ENCODE measurements at places on chromosomes 2 and 18.

DNA sequence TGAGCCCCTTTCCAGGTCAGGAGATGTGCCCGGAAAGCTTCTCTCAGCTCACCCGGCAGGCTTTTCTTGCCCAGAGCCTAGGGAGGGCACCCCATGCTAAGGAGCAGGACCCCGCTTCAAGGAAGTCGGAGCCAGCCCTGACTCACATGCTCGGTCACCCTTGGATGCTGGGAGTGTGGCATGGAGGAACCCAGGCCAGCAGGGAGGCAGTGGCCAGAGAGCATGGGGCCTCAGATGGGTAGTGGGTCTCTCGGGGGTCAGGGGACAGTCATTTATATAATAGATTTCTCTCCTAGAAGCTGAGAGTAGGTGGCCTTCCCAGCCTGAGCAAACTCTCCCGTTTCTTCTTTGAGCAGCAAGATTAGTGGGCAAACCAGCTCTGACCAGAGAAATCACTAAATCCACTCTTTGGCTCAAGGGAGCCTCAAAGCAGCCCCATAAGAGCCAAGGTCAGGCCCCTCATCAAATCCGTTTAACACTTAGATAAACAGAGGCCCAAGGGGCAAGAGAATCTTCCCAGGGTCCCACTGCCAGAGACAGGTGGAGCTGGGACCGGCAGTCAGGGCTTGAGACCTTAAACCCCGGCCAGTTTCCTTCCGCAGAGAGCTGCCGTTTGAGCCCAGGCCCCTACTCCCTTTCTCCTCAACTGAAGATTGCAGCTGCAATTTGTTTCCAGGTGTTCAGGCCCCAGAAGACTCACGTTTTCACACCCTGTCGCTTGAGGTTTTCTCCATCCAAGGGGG is 113.1 kb downstream of the CYP26B1 start:
- DNase-seq: no peak

DNA sequence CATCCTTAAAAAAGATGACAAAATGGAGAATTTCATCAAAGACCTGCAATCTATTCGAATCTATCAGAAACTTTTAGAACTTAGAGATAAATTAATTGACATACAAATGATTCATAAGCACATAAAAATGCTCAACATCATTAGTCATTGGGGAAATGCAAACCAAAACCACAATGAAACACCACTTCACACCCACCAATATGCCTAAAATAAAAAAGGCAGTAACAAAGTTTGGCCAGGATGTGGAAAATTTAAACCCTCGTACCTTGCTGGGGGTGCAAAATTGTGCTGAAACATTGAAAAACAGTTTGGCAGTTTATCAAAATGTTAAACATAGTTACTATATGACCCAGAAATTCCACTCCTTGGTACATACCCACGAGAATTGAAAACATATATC is 11.5 kb upstream of the EIF2AK3 start:
- DNase-seq: no peak

DNA sequence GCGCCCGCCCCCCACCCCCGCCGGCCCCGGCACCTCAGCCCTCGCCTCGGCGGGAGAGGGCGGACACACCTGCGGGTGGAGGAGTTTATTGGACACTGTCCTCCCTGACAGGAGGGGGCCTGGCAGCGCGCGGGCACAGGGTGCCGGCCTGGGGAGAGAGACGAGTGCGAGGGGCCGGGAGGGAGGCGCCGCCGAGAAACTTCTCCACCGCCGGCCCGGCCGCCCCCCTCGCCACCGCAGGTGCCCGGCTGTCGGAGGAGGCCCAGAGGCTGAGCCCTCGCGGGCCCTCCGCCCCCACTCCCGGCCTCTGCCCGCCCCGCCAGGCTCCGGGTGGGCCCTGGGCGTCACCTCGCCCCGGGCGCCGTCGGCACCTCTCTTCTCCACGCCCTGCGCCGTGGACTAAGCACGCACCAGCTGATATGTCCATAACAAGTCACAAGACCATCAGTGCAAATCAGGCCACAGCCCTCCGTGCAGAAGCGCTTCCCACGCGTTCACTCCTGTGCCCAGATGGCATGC is 311.3 kb downstream of the CELF4 start:
- no peak for DNase-seq

GRCh38 chr2:42076357-42077225 is 28.8 kb downstream of the PKDCC start:
- no peak for DNase-seq

DNA sequence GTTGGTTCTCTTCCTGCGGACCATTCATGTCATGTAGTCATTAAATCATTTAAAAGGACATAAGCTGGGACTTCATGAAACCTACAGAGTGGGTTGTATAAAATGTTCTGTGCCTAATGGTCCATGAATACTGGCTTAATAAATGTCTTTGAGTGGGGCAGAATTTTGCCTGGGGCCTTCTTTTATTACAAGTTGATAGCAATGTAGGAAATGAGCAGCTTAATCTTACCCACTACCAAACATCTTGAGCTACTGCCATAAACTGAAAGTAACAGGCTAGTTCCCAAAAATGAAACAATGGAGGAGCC is 130.9 kb downstream of the TMEM17 start:
- no peak for DNase-seq

- DNase-seq: no peak
Measured at GRCh38 chr2:117755768-117756167, 58.7 kb upstream of the DDX18 start.

DNA sequence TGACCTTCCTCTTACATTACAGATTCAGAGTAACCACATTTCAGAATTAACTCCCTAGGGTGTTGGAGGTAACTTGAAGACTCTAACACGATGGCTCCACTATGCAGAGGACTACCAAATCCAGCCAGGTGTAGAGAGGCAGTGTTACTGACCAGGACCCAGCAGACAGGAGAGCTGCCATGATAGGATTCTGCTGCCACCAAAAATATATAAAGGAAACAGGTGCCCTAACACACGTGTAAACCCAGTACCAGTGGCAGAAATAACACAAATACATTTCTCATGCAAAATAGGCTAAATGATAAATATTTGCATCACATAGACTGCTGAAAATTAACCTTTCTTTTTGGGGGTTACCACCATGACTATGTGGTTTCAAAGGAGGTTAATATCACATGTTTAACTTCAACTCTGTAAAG is 7.0 kb downstream of the ZBTB14 start:
- DNase-seq: no peak

DNA sequence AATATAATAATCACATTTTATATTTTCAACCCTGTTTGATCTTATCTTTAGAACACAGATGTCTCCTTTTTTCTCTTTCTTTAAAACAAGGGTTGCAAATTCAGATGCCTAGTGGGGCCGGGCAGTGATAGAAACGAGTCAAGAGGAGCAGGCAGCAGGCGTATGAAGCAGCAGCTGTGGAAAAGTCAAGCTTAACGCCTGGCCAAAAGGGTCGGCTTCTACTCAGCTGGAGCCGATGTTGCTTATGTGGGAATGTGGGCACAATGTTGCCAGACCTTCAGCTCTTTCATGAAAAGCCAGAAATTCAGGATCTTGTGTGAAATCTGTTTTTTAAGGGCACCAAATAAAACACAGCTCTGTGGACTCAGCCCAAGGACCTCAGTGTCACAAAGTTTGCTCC is 642.7 kb downstream of the ARHGAP15 start:
- DNase-seq: no peak

DNA sequence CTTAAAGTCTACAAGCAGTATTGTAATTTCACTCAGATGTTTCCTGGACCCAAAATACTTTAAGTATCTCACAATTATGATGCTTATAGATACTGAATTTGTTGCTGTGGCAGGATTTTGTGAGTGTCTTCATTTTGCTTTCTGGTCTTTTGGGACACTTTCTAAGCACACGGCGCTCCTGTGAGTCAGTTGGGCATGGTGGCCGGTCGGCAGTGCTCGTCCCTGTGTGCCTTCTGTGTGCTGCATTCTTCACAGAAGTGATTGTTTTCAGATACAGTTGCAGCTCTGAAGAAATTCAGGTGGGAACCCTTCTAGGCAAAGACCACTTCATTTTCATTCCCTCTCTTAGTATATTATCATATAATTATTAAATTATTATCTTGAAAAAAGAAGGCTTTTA is 273.3 kb downstream of the ZNF407 start:
- DNase-seq: no peak

DNA sequence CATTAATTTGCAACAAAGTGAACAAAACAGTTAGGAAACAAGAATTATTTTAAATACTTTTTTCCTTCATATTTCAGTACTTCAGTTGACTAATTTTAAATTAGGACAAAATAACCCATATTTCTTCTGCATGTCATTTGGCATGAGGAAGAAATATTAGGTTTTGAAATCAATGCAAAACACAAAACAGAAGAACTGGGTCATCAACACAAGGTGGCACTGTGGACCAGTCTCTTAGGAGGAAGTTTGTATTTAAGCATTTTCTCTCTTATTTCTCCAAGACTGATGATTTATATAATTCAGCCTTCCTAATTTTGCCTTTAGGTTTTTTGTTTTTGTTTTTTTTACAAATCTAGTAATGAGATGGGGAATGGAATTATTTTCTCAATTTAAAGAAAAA is 352.8 kb upstream of the KCNH7 start:
- no peak for DNase-seq

DNA sequence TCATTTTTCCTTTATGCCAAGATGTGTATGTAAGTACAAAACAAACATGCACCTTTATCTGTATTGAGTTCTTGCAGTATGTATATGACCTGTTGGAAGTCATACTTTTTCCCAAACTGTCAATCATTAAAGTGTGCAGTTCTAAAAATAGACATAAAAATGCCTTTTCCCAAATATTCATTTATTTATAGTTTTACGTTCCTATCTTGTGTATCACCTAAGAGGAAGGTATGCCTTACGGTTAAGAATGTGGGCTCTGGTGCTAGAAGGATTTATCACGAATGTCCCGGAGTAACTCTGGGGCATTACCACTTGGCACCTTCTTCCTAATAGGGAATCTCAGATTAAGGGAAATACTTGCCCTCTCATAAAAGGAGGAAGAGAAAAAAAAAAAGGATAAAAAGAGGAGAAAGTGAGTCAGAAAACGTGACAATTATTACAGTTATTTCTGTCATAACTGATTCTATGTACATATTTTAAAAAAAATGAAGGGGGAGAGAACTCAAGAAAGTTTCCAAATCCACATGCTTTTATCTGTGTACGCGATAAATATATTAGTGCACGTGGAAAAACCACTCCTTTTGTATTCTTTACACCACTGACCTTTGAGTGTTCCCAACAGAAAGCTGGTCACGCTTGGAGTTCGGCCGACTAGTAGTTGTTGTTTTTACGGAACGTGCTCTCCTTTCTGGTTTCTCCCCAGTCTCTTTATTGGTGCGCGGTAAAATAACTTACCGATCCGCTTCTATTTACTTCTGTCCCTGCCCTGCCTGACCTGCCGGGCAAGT is 721 bp downstream of the MCEE start:
- DNase-seq: no peak

GRCh38 chr2:233803994-233804393 is 25.9 kb downstream of the MROH2A start:
- no peak for DNase-seq

GRCh38 chr2:159028776-159029175 is 60.3 kb downstream of the TANC1 start:
- DNase-seq: no peak

DNA sequence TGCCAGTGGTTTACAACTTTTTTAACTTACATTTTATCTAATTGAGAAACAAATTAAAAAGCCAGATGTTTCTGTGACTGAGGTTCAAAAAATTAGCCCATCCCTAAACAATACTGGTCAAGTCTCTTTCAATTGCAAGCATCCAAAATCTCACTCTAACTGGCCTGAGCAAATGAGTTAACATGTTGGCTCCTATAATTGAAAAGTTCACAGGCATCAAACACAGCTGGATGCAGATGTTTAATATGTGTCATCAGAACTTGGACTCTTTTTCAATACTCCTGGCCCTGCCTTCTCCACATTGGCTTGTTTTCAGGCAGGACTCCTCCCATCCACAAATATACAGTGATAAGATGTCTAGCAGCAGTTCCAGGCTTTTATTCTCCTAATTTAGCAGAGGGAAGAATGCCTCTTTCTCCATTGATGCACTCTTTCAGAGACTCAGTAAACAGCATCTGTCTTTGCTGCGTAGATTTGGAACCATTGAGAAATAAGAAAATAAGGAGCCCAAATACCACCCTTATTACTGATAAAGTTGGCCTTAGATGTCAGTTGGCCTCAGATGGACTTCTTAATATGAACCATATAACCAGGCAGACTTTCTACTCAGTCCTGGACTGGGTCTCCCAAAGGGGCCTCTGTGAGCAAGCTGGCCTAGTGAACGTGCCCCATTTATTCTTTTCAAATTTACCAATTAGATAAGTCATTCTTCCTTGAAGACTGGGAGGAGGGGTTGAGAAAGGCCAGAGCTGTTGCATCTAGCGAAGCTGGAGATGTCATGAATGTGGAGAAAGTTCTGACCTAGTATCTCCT is 30.4 kb upstream of the FN1 start:
- DNase-seq: no peak

DNA sequence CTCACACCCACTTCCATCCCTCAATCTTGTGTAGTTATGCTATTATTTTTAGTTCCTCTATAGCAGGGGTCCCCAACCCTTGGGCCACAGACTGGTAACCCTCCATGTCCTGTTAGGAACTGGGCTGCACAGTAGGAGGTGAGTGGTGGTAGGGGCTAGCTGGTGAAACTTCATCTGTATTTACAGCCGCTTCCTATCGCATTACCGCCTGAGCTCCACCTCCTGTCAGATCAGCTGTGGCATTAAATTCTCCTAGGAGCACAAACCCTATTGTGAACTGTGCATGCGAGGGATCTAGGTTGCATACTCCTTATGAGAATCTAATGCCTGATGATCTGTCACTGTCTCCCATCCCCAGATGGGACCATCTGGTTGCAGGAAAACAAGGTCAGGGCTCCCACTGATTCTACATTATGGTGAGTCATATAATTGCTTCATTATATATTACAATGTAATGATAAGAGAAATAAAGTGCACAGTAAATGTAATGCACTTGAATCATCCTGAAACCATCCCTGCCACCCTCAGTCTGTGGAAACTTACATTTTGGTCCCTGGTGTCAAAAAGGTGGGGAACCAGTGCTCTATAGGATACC is 1.6 kb upstream of the RAB11FIP5 start:
- DNase-seq: no peak

DNA sequence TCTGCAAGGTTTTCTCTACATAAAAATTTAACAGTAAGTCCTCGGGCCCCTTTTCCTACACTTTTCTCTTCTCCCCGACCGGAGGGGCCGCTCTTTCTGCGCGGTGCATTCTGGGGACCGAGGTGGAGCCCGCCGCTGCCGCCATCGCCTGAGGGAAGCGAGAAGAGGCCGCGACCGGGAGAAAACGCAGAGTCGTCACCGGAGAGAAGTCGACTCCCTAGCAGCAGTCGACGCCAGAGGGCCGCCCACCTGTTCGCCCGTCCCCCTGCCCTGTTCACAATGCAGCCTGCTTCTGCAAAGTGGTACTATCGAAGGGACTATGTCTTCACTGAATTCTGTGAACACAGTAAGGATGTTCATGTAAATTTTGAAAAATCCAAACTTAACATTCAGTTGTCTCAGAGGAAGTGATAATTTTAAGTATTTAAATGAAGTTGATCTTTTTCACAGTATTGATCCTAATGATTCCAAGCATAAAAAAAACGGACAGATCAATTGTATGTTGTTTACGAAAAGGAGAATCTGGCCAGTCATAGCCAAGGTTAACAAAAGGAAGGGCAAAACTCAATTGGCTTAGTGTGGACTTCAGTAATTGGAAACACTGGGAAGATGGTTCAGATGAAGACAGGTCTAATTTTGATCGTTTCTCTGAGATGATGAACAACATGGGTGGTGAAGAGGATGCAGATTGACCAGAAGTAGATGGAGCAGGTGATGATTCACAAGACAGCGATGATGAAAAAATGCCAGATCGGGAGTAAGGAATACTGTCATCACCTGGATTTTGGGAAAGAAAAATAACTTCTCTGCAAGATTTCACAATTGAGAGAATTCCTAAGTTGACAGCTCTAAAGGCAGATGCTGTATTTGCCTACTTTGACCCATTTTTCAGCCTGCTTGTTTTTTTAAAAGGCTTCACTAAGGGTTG is 55.8 kb downstream of the ASXL2 start:
- DNase-seq: peak; percentile 32
